ENCODE measurements at places on chromosomes 1 and 21.

DNA sequence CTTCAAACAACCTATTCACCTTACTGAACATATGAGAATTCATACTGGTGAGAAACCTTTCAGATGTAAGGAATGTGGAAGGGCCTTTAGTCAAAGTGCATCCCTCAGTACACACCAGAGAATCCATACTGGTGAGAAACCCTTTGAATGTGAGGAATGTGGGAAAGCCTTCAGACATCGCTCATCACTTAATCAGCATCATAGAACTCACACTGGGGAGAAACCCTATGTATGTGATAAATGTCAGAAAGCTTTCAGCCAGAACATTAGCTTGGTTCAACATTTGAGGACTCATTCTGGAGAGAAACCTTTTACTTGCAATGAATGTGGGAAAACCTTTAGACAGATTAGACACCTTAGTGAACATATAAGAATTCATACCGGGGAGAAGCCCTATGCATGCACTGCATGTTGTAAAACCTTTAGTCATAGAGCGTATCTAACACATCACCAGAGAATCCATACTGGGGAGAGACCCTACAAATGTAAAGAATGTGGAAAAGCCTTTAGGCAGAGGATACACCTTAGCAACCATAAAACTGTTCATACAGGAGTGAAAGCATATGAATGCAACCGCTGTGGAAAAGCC is 13.2 kb upstream of the EXO5 start:
- DNase-seq, result no peak

GRCh38 chr1:111570781-111571181 is 48.8 kb upstream of the RAP1A start:
- no peak for DNase-seq

DNA sequence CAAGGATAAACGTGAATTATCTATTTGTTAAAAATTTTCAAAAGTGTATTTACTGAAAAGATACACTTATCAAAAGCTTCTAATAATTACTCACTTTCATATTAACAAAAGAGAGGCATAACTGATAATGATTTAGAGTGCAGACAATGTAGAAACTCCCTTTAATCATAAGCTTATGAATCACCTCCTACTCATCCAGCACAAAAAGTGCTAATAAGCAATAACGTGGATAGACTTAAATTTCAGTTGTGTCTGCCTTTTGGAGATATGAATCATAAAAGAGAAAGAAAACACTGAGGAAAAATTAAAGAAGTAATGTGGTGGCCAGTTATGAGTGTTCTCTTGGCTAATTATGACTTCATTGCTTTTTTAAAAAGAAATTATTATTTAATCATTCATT is 827.6 kb upstream of the B3GALT2 start:
- no peak for DNase-seq

GRCh38 chr1:16468558-16468957 is 28.0 kb downstream of the NECAP2 start:
- no peak for DNase-seq

GRCh38 chr1:197027359-197027758 is 39.7 kb downstream of the F13B start:
- DNase-seq, result no peak

- no peak for DNase-seq
Measured at GRCh38 chr1:51274676-51275075, 38.6 kb downstream of the RNF11 start.

DNA sequence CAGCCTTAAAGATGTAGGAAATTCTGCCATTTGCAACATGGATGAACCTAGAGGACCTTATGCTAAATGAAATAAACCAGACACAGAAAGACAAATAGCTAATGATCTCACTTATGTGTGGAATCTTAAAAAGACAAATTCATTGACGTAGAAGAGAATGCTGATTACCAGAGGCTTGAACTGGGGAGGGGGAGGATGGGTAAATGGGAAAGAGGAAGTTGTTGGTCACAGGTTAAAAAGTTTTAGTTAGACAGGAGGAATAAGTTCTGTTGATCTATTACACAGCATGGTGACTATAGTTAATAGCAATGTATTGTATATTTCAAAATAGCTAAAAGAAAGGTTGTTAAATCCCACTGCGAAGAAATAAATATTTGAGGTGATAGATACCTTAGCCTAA is 62.8 kb downstream of the PKN2 start:
- DNase-seq, result no peak

- DNase-seq, result no peak
Measured at GRCh38 chr1:6861075-6861724, 75.9 kb downstream of the CAMTA1 start.

DNA sequence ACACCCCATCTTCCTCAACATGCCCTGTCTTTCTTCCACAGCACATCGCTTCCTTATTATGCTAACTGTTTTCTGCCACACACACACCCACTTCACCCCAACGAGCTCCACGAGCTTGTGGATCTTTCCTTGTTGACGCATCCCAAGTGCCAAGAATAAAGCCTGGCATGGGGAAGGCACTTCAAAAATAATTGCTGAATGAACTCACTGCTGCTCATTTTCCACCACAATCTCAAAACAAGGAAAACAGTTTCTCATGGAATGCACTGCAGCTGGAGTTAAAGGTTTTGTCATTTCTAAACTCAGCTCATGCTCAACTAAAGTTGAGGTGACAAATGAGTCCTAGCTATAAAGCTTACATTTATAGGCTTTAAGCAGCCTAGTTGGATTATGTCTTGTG is 86.0 kb downstream of the TIAM1 start:
- no peak for DNase-seq

GRCh38 chr1:82707681-82708080 is 906.9 kb downstream of the ADGRL2 start:
- DNase-seq, result no peak

- no peak for DNase-seq
Measured at GRCh38 chr21:35976481-35976880, 83.8 kb downstream of the SETD4 start.

- DNase-seq, result no peak
Measured at GRCh38 chr1:31879981-31880608, 58.1 kb downstream of the PTP4A2 start.

- no peak for DNase-seq
Measured at GRCh38 chr1:151570819-151571218, 30.7 kb downstream of the TUFT1 start.

DNA sequence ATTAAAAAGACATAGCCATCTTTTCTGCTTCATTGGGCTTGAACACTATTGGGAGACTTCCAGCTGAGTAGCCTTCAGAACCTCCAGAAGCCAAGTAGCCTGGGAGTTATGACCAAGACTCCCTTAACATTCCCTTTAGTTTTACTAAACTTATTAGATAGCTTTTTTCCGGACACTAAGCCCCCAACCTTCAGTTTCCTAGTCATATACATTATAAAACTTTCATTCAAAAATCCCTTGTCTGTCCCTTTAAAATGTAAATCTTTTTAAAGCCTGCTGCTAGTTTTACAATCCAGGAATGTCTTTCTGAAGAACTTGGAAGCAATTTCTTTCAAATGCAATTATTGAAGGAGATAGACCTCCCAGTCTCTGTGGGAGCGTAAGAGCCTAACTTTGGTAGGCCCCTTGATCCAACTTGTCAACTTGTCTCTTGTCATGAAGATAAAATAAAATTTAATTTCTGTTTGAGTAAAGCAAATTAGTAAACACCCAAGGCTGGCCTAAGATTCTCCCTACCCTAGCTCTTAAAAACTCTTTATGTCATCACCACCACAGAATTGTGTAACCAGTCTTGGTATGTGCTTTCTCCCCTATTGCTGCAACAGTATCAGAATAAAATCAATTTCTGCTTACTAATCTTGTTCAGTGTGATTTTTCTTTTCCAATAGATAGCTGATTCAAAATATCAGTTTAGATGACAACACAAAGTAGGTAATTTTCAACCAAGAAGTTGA is 796.2 kb downstream of the PLA2G4A start:
- DNase-seq, result no peak

DNA sequence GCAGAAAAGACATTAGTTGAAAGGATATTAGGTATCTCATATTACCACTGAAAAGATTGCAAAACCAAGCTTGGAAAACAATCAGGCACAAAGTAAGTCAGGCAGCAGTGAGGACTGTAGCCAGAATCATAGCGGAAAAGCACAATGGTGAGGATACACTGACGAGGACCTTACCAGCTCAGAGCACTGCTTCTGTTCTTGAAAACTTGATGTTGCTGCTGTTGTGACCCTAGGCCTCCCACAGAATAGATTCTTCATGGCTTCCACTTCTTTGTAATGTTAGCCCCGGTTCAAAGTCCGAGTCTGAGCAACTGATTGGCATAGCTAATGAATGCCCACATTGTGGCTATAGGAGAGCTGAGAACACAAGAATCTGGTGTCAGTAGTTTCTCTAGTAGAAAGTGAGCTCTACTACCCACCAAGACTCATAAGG is 45.2 kb upstream of the LRRC8C start:
- no peak for DNase-seq

GRCh38 chr1:20233866-20234265 is 47.5 kb upstream of the PLA2G2C start:
- DNase-seq, result no peak

DNA sequence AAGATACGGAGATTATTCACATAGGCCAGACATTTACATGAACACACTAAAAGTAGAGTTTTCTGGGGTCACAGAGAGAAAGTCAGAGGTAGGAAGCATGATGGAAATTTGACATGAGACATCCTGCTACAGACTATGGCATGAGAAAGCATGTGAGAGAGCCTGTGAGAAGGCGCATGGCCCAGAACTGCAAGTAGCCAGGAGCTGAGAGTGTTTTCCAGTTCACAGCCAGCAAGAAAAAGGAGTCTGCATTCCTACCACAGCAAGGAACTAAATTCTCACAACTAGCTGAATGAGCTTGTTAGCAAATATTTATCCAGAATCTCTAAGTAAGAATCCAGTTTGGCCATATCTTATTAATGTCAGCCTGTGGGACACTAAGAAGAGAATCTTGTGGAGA is 673.3 kb downstream of the BRINP3 start:
- DNase-seq, result no peak

DNA sequence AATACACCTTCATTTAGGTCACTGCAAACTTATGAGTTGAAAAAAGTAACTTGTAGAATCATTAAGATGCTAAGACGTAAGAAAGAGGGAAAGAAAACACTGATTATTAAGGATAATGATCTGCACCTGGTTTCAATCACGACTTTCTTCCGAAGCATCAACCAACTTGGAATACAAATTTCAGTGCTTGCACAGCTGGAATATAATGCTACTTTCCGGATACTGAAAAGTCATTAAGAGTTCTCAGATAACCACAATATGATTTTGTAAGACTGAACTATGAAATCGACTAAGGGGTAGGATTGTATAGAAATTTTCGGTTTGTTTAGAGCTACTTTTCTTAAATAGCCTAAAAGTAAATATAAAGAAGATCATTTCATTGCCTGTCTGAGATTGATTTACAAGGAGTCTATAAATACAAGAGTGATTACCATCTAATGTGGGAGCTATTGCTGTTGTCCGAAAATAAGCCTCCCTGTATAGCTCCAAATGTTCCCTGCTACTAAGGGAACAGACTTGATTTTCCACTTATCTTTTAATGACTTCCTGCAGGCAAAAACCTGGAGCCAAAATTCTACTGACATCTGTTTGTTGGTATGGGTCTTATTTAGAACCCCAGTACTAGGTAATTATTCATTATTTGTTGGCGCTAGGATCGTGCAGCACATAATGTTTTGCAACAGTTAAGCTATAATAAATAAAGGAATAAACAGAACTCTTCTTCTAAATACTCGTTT is 673.3 kb downstream of the KCNT2 start:
- no peak for DNase-seq

DNA sequence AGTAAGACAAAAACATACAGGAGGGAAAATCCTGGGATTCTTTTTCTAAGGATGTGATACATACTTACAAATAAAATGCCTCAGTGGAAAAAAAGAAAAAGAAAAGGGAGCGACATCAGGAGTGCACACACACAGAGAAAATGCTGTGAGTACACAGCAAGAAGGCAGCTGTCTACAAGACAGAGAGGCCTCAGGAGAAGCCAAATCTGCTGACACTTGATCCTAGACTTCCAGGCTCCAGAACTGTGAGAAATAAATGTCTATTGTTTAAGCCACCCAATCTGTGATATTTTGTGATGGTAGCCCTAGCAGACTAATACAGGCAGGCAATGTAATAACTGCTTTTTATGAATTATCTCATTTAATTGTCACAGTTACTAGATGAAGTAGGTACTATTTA is 17.0 kb upstream of the TRIM45 start:
- DNase-seq, result no peak

- no peak for DNase-seq
Measured at GRCh38 chr1:109216662-109217061, 2.9 kb downstream of the SARS1 start.

GRCh38 chr1:151012684-151013471 is 4.6 kb downstream of the PRUNE1 start:
- DNase-seq, result no peak

- no peak for DNase-seq
Measured at GRCh38 chr1:225697428-225697827, 44.5 kb upstream of the ENAH start.

- DNase-seq, result no peak
Measured at GRCh38 chr1:82486468-82486867, 685.7 kb downstream of the ADGRL2 start.

DNA sequence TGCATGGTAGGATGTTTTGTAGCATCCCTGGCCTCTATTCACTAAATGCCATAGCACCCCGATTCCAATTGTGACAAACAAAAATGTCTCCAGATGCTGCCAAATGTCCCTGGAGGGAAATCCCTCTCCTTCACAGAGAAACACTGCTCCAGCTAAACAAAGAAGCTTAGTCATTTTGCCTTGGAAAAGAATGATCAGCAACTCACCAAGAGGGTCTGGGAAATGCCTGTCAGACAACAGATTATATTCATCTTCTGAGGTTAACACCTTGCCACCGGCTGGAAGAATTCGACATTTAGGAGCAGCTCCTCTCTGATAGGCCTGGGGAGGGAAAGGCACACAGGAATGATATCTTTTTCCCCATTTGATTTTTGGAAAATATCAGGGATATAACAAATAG is 84.4 kb downstream of the NIBAN1 start:
- DNase-seq, result no peak

- no peak for DNase-seq
Measured at GRCh38 chr1:162284206-162284955, 92.3 kb downstream of the SPATA46 start.
